ENCODE measurements at places on chromosomes 2 and 18. TPM values are rescaled to one million over a fixed set of nuclear protein-coding genes. Genes with fewer than 3 reads are reported as not detected.

GRCh38 chr2:11582862-11583752 lies 49.3 kb downstream of the GREB1 start:
- peak; percentile 63 for DNase-seq

GRCh38 chr18:64100116-64100922 lies 48.6 kb downstream of the LINC00305 start:
- no peak for DNase-seq

EGR4 gene
- total RNA-seq: not detected

- DNase-seq: no peak
These were observed 32.0 kb downstream of the CDCA7 start for GRCh38 chr2:173386738-173387065.

- DNase-seq: no peak
These were observed 244.9 kb downstream of the ETAA1 start for GRCh38 chr2:67642046-67642382.

DNA sequence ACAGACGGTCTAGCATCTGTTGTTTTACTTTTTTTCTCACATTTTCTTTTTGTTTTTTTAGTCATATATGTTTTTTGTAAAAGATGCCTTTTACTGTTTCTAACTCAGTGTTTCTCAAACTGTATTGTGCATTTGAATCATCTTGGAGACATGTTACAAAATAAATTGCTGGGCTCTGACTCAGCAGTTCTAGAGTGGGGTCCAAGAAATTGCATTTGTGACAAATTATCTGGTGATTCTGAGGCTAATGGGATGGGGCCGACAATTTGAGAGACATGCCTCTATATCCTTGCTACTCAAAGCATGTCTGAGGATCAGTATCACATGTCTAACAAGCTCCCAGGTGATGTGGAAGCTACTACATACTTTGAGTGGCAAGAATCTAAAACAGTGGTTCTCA lies 478.8 kb downstream of the PLCL1 start:
- no peak for DNase-seq

ARHGAP15 gene
- total RNA-seq: 12.4 TPM

- DNase-seq: no peak
These were observed 71.2 kb downstream of the CERKL start for GRCh38 chr2:181585732-181586131.

DNA sequence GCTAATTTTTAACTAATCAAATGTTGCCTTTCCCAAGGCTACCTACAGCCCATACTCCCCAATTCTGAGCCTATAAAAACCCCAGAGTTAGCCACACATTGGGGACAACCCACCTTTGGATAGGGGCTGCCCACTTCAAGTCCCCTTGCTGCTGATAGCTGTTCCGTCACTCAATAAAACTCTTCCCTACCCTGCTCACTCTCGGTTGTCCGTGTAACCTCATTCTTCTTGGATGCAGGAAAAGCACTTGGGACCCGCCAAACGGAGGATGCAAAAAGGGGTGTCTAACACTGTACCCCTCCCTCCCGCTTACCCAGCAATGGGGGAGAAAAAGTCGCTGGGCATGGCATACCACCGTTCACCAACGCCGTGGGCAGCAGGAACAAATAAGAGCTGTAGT lies 12.2 kb downstream of the IWS1 start:
- no peak for DNase-seq

- no peak for DNase-seq
These were observed 25.5 kb downstream of the LRRFIP1 start for GRCh38 chr2:237652854-237653253.

DNA sequence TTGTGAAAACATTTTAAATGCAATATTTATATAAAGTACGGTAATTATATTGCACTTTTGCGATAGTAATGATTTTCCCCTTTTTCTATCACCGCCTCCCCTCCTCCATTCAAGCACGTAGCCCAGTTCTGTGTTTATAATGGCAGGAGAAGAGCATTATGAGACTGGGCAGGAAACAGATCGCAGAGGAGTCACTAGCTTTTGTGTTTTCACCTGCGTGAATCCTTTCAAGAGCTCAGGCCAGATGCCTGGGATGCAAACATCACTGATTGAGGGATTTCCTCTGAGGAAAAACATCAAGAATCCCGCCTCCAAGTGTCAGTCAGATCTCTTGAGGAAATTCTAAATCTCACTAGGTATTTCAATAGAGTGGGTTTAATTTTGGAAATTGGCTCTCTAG lies 178.4 kb upstream of the FN1 start:
- DNase-seq: no peak

GRCh38 chr18:46169464-46169941 lies 65.3 kb downstream of the HAUS1 start:
- DNase-seq: no peak

- no peak for DNase-seq
These were observed 206.5 kb upstream of the TCF4 start for GRCh38 chr18:55794288-55795052.

DNA sequence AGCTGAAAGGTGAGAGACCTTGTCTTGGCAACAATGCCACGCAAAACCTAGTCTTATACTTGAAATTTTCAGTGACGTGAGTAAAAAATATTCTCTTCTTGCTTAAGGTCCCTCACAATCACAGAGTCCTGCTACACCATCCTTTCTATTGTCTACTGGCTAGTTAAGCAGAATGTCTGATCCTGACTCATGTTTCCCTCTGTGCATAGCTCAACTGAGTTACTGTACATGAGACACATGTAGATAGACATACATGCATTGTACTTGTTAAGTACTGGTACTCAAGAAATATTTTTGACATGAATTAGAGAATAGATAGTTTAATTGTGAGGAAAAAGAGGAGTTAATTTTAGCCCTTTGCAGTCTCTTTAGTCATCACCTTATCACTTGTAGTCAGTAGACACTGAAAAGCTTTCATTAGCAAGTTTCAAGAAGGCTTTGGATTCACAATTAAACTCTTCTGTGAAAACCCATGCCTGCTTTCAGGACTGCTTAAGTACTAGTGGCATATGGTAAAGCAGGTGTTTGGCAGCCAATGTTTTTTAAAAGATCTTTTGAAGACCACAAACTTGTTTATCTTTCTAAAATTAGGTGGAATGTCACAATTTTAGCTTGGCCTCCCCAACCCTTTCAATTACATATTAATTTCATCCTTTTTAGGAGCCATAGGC lies 158.7 kb upstream of the CCDC150 start:
- DNase-seq: no peak

CIB4 gene
- not detected for total RNA-seq

DNA sequence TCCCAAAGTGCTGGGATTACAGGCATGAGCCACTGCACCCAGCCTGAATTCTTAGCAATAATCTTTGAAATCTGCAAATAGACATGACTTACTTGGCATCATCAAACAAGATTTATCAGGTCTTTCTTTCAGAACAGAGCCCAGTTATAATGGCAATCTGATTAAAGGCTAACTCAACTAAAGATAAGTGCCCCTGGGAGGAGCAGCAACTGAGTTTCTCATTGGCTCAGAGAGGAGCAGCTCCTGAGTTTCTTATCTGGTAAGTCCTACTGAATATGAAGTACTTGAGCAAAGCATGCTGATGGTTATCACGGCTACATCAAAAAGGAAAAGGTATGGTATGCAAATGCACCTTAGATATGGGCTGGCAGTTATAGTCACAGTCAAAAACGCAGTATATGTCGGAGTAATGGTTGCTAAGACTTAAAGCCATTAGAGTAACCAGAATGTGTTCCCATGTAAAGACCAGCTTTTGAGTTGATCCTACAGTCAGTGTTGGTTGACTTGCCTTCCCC lies 15.0 kb upstream of the AP1S3 start:
- no peak for DNase-seq

DNA sequence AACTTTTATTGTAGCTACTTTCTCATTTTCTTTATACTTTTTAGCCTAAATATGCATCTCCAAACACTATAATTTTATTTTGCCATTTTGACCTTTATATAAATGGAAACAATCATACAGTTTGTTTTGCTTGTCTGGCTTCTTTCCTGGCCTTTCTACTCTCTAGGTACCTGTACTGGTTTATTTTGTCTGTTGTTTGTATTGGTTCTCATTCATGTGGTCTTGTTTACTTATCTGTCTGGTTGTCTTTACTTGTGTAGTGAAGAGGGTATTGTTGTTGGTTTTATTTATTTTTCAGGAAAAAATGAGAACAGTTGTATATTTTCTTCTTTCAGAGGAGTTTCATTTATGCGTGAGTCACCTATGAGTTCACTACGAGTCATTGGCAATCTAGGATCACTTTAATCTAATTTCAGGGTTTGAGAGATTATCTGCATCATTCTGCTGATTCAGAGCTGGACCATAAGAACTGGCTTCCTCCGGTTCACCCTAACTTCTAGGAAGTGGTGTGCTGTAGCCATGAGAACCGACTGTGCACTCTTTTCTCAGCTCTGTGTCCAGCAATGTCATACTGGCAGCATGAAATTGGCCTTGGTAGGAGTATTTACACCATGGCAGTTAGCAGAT lies 33.1 kb upstream of the HDAC4 start:
- DNase-seq: no peak

- DNase-seq: no peak
These were observed 206.8 kb downstream of the TXNL1 start for GRCh38 chr18:56431551-56431950.

- DNase-seq: no peak
These were observed 10.3 kb upstream of the ZBTB14 start for GRCh38 chr18:5305835-5306234.

DNA sequence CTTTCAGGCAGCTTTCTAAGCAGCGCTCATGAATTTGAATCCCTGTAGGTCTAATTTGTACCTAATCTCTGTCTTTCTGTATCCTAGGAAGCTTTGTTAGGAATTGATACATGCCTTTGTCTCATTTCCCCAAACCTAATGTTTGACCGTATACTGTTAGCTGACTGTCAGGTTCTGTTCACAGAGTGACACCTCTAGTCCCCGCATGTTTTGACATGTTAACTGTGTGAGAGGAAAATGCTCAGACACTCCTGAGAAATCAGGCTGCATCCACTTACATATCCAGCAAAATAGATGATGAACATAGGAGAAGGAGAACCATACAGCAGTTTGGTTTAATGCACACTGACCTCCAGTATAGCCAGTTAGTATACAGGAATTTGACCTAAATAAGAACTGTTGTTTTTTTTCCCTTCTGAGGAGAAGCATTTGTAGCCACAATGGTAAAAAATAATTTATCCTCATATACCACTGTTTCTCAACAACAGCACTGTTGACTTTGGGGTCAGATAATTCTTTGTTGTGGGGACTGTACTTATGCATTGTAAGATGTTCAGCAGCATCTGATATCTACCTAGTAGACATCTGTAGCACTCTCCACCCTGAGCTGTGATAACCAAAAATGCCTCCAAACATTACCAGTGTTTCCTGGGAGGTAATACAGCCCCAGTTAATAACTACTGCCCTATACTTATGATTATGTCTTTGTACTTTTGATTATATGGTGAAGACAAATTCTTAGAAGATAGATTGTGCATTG lies 130.9 kb downstream of the NCOA1 start:
- no peak for DNase-seq

DNA sequence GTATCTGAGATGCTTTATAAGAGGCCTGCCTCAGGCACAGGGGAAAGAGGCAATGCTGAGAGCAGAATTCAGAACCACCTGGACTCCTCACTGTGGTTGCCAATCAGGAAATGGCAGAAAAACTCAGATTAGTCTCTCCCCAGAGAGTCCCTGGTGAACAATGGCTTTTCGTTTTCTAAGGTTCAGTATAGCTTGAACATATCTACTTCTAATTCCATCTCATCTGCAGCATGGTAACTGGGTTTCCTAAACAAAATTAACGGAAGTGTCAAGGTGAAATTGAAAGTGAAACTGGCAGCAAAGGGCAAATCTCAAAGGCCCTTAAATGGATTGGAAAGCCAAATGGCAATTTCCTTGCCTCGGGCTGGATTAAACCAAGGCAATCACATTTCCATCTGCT lies 480.2 kb upstream of the ACVR2A start:
- DNase-seq: no peak

MZT2A gene
- 59.1 TPM for total RNA-seq

DNA sequence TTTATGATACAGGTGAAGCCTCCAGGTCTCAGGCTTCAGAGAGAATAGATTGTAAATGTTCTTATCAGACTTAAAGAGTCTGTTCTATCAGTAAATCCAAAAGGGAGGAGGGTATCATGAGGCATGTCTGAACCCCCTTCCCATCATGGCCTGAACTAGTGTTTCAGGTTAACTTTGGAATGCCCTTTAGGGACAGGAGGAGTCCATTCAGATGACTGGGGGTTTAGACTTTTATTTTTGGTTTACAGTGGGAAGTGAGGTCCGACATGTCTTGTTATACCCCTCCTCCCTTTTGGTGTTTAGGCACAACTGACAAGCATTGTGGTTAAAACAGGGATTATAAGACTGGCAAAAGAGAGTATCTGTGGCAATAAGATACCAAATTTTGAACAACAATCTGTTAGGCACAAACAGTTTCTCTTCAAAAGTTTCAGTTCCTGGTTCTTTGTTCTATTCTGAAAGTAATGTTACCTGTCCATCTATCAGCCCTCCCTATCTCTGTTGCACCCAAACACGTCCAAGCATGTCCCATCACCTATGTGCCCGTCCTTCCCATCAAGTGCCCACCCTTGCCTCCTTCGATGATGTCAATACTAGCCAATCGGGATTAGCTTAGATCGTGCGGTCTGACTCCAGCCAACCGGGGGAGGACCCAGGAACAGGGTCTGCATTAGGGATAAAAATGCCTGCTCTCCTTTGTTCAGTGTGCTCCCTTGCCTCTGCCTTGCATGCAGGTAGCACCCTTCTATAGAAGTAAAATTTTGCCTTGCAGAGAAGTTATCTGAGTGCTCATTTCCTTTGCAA lies 16.4 kb downstream of the TCF23 start:
- DNase-seq: no peak

- DNase-seq: no peak
These were observed 1329.8 kb downstream of the DSC3 start for GRCh38 chr18:29712785-29713184.

- DNase-seq: no peak
These were observed 677.1 kb downstream of the ZEB2 start for GRCh38 chr2:143842836-143843235.

LIPT1 gene
- 14.8 TPM for total RNA-seq

DNA sequence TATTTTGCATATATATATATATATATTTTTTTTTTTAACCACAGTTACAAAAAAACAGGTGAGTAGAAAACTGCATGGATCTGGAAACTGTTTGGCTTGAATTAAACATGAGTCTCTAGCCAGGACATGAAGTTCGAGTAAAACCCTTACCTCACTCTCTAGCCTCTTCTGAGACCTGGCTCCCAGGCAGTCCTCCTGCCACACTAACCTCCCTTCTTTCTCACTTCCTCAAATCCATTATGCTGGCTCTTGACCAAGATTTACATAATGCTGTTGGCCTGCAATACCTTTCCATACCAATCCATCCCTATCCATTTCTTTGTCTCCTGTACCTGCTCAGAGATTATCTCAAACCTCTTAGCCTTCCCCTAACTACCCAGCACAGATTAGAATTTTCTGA lies 34.0 kb downstream of the PIGN start:
- DNase-seq: no peak
